CD8-positive, alpha-beta T cell (primary cell): ENCODE measurements at places on chromosomes 6 and 20.

DNA sequence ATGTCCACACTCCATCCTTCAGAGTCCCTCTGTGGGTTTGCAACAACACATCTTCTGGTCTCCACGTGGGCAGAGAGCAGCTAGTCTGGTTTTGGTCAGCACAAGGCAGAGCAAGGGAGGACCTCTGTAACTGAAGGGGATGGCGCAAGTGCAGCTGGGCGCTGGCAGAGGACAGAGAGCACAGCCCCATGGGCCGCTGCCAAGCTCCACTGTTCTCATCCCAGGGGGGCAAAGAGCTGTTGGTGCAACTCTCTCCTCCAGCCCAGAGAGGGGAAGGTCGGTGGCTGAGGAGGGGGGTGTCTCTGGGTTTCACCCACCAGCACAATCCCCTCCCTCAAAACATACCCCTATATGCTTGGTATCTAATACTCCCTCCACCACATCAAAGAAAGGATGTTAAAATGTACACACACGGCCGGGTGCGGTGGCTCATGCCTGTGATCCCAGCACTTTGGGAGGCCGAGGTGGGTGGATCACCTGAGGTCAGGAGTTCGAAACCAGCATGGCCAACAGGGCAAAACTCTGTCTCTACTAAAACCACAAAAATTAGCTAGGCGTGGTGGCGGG lies 9.1 kb downstream of the ATP9A start:
- DNase-seq: no peak

- peak; percentile 7 for DNase-seq
Observed at GRCh38 chr20:52959125-52959524, 13.0 kb upstream of the TSHZ2 start.

DNA sequence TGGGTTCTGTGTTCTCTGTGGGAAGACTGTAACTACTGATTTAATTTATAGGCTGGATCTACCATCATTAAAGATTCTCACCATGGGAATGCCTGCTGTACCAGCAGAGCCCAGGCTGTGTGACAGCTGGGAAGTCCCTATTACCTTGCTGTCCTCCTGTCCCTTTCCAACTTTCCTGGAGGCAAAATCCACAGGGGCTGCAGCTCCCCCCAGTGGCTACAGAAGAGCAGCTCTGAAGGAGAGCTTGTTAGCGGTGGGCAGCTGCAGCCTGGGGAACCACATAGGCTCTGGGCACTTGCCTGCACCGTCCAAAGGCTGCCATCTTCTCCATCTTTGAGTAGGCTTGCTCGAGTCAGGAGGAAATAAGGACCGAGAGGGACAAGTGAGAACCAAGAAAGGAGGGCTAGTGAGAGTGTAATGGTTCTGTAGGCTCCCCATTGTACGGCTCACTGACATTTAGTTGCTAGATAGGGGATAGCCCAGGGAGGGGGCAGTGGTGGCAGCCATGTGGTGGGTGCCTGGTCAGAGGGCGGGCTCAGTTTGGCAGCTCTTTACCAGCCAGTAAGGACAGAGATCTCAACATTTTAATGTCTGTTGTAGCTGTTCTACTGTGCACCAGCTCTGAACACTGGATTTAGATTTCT lies 155.1 kb upstream of the MLIP start:
- no peak for DNase-seq

DNA sequence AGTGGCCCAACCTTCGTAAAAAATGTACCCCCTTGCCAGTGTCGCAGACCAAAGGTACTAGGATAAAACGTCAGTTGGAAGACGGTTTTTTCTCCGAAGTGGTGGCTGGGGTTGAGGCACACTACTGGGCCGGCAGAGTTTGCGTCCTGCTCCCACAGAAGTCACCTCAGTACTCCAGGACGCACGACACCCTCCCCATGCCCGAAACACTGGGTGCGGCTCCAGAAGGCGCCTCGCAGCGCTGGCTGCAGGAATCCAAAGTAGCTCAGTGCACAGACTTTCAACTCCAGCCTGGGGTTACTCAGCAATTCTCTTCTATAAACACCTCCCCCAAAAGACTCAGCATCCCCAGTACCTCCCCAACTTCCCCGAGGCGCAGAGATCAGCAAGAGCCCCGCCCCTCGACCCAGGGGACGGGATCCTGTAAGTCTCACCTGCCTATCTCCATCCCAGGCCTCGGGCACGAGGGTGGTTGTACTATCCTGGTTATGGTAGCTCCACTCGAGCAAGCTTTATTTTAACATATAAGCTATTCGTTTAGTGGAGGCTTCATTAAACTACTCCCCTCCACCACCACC lies 88.2 kb downstream of the ZFP64 start:
- DNase-seq: no peak

DNA sequence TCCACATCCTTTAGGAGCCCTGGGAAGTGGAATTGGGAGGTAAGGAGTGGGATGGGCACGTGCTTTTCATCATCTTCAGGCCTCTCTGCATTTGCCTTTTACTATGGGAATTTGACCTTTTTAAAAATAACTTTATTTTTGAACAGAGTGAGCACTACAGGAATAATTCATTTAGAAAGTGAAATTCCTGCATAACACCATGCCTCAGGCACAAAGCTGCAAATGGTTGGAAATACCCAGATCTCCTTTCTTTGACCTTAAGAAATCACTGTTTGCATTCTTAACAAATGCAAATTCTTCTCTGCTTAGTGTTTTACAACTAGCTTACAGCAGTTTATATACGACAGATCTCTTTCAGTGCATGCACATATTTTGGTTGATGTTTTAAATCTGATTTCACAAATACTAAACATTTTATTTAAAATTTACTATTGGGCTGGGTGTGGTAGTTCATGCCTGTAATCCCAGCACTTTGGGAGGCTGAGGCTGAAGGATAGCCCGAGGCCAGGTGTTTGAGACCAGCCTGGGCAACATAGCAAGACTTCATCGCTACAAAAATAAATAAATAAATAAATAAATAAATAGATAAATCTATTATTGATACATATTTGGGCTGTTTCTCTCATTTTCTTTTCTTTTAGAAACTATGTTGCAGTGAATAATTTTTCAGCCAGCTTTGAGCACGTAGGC lies 24.5 kb downstream of the CST8 start:
- DNase-seq: no peak

- DNase-seq: no peak
Observed at GRCh38 chr6:16591396-16592222, 169.7 kb downstream of the ATXN1 start.

DNA sequence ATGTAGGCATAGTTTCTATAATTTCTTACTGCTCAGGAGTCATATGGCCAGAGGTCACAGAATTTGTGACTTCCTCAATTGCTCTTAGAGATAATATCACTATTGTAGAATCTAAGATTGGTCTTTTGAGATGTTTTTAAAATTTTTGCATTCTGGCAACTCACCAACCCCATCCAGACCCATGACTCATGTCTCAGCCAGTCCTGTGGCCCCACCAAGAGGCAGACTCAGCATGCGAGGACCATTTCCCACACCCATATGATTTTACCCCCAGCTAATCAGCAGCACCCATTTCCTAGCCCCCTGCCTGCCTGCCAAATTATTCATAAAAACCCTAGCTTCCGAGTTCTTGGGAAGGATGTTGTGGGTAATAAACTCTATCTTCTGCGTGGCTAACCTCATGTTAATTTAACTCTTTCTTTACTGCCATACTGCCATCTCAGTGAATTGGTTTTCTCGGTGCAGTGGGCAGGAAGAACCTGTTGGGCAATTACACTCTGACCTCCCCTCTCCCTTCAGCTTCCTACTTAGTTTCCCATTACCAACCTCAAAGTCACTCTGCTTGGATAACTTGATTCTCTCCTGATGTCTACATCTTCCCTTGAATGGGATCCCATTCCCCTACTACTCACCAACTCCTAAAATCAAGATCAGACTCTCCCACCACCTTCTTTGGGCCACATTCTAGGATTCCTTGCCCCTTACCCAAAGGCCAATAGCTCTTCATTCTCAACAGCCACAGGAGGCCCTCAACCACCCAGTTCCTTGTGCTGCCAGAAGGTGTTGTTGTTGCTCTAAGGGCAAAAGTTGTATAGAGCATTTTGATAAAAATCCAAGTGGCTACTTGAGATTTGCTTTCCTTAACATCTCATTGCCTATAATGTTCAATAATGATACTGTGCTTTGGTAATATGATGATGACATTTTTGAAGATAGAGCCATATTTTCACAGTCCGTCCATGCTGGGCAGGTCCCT lies 16.2 kb upstream of the IYD start:
- DNase-seq: no peak

DNA sequence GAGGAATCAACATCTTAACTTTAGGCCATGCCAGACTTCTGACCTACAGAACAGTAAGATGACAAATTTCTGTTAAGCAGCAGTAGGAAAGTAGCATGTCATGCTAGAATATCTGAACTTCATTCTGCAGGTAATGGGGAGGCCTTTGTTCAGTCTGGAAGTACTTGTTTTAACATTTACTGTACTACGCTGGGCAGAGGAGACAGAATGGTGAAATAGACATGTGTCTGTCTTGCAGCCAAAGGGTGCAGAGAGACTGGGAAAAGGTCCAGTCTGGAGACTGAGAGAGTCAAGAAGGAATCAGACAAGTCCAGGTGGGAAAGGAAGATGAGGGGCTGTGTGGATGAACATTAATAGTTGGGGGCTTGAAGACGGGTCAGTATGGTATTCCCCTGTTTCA lies 17.5 kb upstream of the ZBTB2 start:
- no peak for DNase-seq

- DNase-seq: no peak
Observed at GRCh38 chr6:95366414-95366813, 210.9 kb upstream of the MANEA start.

DNA sequence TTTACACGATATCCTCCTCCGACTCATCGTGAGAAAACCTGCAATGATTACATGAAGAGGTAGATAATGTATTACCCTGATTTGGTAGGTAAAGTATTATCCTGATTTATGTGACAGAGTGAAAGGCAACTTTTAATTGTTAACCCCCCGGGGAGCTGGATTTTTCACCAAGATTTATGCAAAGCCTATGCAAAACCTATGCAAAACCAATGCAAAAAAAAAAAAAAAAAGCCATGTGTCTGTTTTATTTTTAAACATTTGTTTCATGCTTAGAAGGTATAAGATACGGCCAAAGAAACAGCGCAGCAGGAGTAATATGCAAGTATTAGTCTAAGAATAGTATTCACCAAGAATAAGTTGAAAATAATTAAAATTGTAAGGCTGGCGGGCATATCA lies 109.9 kb downstream of the IPCEF1 start:
- DNase-seq: no peak

DNA sequence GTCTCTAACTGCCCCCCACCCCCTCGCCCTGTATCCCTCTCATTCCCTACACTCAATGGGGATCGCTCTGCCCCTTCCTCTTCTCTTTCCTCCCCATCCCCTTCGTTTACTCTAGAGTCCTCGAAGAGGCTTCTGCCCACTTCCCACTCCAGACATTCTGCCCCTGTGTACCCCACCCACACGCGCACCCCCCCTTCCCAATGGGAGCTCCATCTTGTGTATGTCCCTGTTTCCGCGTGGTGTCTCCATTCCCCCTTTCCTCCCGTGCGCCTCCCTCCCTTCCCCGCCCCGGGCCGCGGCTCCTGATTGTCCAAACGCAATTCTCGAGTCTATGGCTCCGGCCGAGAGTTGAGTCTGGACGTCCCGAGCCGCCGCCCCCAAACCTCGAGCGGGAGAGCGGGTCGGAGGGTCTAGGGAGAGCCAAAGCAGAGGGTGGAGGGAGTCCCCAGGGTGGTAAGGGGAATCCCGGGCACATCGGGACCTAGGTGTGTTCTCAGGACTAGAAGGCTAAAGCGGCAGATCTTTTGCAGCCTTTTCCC lies 679 bp upstream of the RING1 start:
- DNase-seq: peak; percentile 22

DNA sequence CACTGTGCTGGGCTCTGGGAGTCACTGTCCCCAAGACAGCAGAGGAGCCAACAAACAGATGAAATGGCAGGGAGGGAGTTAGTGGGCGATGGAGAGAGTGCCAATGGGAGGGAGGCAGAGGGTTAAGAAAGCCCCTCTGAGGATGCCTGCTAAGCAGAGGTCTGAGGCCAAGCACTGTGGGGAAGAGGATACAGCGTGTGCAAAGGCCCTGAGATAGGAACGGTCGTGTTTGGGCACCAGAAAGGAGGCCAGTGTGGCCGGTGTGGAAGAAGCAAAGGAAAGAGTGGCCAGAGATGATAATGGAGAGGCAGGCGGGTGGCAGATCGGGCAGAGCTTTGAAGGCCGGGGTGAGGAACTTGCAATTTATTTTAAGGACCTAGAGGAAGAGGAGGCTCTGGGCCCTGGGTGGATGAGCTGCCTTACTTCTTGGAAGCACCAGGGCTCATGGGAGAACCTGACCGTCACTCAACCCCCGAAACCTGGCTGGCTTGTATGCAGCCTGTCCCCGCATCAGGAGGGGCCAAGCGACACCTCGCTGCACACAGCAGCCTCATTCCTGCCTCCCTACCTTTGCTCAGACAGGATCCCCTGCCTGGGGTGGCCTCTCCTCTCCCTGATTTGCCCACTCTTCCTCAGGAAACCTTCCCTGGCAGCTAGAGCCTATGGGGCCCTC lies 73.0 kb downstream of the KCNB1 start:
- no peak for DNase-seq

DNA sequence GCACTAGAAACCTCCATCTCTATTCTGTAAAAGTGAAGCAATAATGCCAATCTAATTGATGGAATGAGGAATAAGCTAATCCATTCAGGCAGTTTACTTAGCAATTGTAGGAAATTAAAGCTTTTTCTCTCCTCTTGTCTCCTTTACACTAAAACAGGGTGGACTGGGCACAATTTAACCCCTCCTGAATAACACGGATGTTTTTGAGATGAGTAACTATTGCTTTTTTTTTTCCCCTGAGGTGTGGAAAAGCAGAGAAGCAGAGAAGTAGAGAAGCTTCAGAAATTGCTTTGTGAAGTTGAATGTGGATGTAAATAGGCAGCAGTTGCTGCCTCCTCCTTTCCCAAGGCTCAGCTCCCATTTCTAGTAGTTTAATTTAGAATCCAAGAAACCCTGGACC lies 40.0 kb upstream of the GCNT2 start:
- no peak for DNase-seq

GRCh38 chr6:100372326-100373091 lies 92.2 kb downstream of the SIM1 start:
- no peak for DNase-seq

DNA sequence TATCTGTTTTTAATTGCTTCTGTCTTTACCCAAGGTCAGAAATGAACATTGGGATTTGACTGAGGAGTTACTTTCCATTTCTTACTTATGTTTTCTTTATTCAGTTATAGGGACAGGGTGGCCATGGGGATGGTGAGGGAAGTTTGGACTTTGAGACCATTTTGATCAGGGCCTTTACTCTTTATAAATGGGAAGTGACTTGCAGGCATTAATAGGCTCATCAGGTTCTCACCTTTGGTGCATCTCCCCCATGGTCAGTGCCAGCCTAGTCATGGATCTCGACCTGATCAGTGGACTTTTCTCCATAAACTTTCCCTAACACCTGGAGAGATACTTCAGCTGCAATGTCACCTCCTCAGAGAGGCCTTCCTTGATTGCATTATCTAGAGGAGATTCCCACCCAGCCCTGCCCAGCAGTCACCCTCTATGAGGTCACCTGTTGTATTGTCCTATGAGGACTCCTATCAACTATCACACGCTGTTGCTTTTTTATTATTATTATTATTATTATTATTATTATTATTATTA lies 16.8 kb upstream of the ZMYND8 start:
- no peak for DNase-seq
